ENCODE measurements at places on chromosomes 1 and 21.

- DNase-seq, result no peak
Measured at GRCh38 chr1:100188617-100189016, 10.6 kb upstream of the LRRC39 start.

- no peak for DNase-seq
Measured at GRCh38 chr1:90317628-90318027, 322.7 kb downstream of the ZNF326 start.

DNA sequence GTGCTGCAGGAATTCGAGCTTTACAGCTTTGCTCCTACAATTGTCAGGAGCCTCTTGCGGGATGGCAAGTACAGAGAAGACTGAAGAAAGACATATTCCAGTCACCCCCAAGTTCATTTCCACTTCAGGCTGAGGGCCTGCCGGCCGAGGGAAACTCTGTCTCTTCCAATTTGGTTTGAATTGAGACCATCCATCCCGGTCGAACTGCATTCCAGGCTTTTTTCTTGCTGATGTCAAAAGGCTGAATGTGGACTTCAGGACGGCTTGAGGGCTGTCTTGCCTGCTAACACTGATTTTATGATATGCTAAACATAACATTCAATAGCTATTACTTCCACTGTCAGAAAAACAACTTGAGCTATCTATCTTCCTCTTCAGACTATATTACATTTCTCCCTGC is 79.8 kb upstream of the PLXNA2 start:
- DNase-seq, result no peak

- DNase-seq, result no peak
Measured at GRCh38 chr1:205976708-205977401, 26.3 kb downstream of the RAB7B start.

- DNase-seq, result no peak
Measured at GRCh38 chr21:35868005-35868868, 192.1 kb downstream of the SETD4 start.

DNA sequence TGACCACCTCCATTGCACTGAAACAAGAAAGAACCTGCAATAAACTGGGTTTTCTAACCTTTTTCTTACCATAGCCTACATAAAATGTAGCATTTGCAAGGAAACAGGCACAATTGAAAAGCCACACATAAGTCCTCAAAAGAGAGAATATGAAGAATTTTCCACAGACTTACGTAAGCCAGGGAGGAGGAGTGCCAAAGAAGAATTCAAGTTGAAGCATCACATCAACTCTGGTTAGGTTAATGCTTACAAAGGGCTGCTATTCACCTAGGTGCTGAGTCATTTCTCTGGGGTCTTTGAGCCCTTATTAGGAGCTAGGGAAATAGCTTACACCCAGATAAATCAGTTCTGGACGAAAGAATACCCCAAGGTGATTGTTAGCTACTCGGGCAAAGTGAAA is 9.6 kb downstream of the OSCP1 start:
- DNase-seq, result no peak

DNA sequence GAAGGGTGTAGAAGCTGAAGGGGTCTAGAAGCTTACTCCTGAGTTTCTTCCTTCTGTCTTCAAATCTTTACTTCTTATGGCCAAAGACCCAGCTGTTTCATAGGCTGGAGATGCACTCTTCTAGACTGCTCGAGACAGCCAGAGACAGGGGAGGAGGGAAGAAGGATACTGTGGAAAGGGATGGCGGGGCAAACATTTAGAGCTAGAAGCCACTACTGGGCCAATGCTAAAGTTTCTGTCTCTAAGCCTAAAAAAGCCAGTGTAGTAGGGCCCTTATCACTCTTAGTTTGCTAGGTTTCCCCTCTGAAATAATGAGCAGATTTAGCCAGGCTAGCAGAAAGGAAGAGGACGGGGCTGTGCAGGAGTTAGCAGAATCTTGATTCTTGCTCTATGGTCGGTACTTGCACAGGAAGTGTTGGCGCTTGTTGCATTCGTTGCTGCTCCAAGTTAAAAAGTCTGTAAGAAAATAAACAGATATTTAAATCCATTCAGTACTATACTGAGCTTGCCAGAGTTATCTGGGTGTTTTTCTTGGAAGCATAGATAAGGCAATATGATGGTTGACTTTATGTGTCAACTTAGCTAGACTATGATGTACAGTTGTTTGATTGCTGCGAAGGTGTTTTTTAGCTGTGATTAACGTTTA is 16.9 kb downstream of the REG4 start:
- no peak for DNase-seq

DNA sequence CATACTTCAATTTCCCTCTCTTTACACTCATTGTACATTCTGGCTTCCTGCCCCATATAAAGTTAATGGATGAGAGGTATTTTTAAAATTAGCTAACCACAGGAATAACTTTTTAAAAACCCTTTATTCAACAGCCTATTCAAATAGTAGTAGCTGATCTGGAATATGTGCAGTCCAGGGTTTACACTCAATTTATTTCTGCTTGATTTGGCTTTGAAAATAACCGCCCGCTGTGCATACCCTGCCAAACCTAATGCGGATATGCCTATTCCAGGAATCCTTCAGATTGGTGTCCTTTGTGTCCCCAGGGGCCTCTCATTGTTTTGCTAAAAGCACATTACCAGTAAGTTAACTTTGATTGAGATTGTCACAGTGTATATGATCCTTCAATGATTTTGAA is 1686.2 kb downstream of the PLA2G4A start:
- DNase-seq, result no peak

DNA sequence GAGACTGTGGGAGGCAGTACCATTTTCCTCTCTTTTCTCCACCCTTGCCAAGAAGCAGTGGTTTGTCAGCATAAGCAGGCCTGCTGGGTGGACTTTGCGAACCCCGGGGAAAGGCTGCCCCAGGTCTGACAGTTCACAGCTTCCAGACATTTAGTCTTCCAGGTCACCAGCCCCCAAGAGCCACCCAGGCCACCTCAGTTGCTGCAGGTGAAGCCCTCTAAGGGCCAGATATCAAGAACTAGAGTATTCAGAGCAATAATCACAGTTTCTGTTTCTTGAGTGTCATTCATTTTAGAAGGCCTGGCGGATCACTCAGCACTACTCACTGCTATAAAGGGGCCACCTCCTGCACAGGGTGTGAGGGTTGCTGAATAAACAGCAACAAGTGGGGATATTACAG is 9.5 kb upstream of the ADORA3 start:
- DNase-seq, result no peak

DNA sequence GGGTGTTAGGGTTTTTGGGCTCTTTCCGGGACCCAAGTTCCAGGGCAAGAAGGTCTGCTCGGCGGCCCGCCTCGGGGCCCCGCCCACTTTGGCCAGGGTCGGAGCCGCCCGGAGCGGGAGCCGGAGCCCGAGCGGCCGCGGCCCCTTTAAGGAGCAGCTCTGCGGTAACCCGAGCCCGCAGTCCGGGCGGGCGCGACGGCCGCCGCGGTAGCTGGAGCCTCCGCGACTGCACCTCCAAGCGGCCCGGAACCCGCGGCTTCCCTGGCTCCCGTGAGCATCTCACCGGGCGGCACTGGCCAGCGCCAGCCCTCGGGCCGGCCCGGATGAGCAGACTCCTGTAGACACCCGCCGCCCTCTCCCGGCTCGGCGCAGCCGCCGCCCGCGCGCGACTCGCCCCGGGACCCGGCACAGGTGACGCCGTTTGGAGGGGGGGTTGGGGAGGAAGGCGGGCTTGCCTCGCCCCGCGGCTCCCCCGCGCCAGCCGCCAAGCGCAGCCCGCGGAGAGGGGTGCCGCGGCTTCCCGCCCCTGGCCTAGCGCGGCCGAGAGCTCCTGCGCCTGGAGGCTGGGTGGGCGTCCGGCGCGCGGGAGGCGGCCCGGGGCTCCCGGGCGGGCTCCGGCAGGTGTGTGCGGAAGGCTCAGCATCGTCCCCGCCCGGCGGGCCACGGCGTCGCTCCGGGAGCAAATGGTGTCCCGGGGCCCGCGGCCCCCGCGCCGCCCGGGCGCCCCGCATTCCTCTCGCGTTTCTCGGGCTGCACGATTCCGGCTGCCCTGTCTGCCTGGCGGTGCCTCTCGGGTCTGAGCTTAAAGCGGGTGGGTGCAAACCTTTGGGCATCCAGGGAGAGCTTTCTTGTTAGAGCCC is at the start of gene TLCD4:
TLCD4 (plus strand) TSS at position 149 of the 860 bp plus-strand sequence. CDS start 26,547 bp downstream, outside the sequence.
- DNase-seq, result peak; percentile 51

- DNase-seq, result peak; percentile 77
Measured at GRCh38 chr1:117059334-117059677, 820 bp upstream of the TTF2 start.

DNA sequence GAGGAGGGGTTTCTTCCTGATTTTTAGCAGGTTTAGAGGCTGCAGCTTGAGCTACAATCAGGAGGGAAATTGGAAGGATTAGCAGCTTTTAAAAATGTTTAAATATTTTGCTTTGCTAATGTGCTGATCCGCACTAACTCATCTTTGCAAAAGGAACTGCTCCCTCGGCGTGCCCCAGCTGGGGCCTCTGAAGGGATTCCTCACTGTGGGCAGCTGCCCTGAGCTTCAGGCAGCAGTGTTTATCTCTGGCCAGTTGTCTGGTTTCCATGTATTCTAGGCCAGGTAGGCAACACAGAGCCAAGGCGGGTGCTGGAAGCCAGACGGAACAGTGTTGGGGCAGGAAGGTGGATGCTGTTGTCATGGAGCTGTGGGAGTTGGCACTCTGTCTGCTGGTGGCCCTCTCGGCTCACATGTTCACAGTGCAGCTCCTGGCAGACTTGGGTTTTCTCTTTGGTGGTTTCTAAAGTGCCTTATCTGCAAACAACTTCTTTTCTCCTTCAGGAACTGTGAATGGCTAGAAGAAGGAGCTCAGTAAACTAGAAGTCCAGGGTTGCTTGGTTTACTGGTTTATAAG is 18.9 kb downstream of the NECAP2 start:
- no peak for DNase-seq

DNA sequence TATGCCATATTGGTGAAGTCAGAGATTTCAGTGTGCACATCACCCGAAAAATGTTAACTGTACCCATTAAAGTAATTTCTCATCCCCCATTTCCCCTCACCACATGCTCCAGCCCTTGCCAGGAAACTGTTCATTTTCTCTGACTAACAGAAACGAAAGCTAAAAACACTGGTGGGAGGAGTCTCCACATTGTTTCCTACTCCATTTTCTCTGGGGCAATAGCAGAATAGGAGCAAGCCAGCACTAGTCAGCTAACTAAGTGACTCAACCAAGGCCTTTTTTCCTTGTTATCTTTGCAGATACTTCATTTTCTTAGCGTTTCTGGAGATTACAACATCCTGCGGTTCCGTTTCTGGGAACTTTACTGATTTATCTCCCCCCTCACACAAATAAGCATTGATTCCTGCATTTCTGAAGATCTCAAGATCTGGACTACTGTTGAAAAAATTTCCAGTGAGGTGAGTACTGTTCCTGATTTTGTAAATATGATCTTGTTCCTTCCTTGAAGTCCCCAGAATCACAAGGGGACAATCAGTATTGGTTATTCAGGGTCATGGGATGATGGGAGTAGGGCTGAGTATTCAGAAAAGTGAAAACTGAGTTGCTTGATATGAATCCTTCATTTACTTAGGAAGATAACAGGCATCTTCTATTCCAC is at the start of gene IFI16:
IFI16 (plus strand) TSS at position 204 of the 658 bp plus-strand sequence. CDS start 4,774 bp downstream, outside the sequence.
- DNase-seq, result no peak

- no peak for DNase-seq
Measured at GRCh38 chr21:14841511-14842472, 223.0 kb downstream of the NRIP1 start.

- no peak for DNase-seq
Measured at GRCh38 chr1:213017447-213018273, 2.0 kb upstream of the ANGEL2 start.

DNA sequence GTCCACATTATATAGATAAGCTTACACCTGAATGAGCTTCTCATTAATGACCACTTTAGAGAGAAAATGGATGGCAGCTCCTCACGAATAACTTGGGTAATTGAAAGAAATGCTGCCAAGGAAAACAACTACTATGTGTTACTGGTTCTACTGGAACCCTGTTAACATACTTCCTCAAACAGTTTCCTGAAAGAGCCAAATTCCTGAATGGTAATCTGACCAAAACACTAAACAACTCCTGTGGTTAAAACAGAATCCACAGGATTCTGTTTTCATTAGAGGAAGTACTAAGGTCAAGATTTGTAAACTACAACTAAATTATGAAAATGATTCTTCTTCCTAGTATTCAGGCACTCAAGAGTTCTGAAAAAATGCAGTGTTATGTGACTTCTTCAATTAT is 107.2 kb downstream of the DNM3 start:
- no peak for DNase-seq

DNA sequence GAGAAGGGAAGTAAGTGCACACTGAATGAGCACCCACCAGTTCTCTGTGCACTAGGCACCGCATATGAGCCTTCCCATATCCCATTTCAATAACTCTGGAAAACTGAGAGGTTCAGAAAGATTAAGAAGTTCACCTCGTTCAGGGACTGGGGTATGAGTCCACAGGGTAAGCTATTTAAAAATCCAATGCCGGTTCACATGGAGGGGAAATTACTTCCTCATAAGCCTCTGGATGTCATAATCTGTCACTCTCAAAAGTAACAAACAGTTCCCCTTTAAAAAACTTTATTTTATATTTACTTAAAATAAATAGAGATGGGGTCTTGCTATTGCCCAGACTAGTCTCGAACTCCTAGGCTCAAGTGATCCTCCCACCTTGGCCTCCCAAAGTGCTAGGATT is 1.9 kb downstream of the OR2B11 start:
- DNase-seq, result no peak

DNA sequence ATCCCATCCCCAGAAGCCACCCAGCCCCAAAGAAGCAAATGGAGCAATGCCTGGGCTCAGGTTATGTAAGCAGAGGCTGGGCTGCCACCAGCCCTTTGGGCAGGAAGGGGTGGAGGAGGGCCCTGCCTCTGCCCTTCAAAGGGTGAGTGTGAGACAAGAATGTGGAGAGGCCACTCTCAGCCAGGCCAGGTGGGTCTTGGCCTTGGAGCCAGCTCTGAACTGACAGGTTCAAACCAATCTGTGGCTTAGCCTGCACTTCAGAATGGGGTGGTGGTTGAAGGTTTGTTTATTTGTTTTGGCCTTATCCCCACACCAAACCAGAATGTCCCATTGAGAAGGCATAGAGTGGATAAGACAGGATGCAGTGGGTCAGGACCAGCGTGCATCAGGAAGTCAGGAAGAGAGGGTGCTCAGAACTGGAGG is 29.8 kb downstream of the C1orf116 start:
- no peak for DNase-seq

DNA sequence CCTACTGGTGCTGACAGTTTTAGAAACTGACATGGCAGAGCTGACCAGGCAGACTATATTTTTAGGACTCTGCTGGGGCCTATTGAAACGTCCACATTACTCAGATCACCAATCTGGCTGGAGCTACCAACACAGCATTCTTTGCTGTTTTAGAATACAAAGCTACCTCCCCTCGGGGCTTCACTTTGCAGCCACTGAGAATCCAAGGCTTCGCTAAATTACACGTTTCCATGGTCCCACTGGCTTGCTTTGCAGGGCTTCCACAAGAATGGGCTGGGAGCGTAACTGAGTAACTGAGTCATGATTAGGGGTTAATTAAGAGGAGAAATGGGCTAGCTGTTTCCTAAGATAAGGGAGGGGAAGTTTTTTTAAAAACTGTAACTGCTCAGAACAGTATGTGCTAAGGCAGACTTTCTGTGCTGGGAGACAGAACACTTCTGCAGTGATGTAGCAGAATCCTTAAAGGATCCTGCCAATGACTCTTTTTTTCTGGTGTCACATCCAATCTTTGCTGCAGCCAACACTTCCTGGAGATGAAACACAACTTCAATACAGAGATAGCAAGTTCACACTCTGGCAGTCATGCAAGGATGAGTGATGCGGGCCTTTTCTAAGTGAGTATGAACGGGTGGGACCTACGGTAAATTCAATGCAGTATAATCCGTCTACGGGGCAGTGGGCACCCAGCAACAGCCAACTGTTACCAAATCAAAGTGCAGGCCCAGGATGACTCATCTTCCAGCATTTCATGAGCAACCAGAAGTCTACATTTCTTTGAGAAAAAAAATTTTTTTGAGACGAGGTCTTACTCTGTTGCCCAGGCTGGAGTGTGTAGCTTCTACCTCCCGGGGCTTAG is 21.5 kb downstream of the NDUFS5 start:
- DNase-seq, result no peak

Measured in left colon (tissue), 2 donors.